SIG-M5 (cell line): ENCODE measurements at places on chromosomes 3 and 15.

GRCh38 chr3:18743761-18744160 lies 318.6 kb upstream of the SATB1 start:
- DNase-seq = no peak

- DNase-seq = no peak
These were observed 1.3 kb downstream of the ABHD2 start for GRCh38 chr15:89089316-89090230.

DNA sequence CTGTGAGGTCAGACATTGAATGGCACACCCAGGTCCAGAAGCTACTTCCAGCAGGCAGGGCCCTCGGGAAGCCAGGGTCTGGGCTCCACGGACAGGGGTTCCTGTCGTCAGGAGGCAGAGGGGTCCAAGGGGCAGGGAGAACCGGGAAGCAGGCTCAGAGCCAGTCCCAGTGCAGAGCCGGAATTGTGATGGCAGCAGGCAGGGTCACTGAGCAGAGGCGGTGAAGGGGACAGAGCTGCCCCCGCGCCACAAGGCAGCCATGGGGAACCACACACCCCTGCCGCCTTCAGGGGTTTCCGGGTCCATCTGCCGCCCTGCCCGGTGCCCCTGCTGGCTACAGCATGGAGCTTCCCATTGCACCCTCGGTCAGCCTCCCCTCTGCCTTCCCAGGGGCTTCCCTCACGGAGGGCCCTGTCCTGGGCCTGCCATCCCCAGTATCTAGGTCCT lies 136.9 kb downstream of the NSMCE3 start:
- DNase-seq = no peak

- no peak for DNase-seq
These were observed 555 bp downstream of the TM2D3 start for GRCh38 chr15:101651554-101652097.

GRCh38 chr3:128112357-128112968 lies 11.1 kb downstream of the RUVBL1 start:
- no peak for DNase-seq

DNA sequence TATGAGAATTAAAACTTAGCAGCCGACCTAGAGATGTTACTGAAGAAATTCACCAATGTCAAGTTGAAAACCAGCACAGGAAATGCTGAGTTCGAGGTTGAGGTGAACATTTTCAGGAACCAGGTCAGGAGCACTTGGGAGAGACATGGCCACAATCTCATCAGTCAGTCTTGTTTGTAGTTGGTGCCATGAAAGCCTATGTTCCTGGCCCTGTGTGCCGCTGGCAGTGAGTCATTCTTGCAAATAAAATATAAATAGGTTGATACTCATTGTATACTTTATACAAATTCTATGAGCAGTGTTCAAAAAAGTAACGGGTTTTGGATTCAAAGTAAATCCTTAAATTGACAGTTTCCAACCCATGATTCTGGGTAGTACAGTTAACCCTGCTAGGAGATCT lies 1.5 kb upstream of the FSIP1 start:
- DNase-seq = no peak

DNA sequence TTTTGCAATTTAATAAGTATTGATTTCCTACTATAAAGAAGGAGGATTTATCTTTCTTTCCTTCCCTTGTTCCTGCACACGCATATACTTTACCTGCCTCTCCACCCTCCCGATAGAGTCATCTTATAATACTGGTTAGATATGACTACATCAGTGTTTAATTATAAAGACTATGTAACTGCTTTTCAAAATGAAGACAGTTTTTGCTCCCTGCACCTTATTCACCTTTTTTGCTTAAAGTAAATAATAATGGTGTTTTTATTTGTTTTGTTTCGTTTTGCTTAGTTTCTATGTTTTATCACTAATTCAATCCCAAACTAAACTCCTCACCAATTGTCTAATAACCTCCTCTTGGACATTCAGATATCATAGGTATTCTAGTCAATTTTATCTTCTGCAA lies 101.9 kb upstream of the RORA start:
- no peak for DNase-seq

- peak; percentile 64 for DNase-seq
These were observed at the start of gene ARPP19 for GRCh38 chr15:52568601-52569585. Gene ARPP19 (minus strand): TSS chr15:52569030. CDS start chr15:52568892, 138 bp downstream.

GRCh38 chr3:120214176-120214575 lies 70.8 kb downstream of the GPR156 start:
- DNase-seq = no peak

DNA sequence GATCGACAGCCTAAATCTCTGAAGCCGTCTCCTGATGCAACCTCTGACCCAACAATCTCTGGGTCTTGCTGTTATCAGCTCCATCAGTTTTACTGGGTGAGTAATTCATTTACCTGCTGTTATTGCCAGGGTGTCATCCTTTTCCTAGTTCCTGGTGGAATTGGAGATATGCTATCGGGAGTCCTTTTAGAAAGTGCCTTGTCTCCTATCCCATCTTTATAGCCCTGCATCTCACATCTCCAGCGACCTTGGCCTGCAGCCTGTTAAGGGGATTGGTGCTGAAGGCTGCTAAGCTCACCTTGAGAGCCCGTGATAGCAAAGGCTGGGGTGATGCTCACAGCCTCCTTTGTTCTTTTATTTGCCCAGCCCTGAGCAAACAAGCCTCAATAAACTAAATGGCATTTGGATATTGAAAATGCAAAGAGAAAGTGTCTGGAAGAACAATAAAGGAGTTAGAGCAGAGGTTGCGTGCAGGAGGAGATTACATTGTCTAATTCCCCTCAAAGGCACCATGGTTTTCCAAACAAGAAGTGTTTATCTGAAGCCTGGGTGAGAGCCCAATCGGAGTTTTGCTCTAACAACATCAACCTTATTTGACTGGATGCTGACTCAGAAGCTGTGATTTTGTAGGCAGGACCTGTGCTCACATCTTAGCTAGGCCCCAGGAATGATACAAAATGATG lies 101.8 kb downstream of the RPLP1 start:
- DNase-seq = no peak

DNA sequence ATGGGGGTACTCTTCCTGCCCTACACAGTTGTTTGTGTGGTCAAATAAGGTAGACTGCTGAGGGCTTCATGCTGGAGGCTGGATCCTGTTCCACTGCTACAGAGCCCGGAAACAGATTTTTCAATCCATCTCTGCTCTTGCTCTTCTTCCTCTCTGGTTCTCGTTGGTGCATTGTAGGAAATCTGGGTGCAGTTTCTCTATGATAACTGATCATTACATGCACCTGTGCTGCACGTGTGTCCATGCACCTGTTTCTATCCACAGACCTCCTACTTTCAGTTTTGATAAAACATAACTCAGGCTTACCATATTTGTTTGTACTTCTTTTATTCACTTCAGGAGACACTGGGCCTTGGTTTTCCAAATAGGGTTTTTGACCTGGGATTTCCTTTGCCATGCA lies 21.3 kb downstream of the MINAR1 start:
- DNase-seq = no peak

- DNase-seq = no peak
These were observed 152.9 kb downstream of the IL1RAP start for GRCh38 chr3:190666821-190667220.

DNA sequence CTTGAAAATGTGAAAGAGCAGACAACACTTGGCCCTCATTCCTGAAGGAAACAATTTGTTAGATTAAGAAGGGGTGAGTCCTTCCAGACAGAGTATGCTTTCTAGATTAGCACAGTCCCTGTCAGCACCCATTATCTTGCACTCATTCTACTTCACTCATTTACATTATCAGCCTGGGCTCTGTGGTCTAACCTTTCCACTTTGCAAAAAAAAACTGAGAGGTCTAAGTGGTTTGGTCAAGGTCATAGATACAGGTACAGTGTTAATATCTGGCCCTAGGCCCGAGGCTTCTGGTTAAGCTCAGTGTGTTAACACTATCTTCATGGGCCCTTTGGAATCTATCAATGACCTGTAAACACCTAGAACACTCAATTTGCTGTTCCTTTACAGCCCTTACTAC lies 123.4 kb upstream of the LRRN1 start:
- no peak for DNase-seq

DNA sequence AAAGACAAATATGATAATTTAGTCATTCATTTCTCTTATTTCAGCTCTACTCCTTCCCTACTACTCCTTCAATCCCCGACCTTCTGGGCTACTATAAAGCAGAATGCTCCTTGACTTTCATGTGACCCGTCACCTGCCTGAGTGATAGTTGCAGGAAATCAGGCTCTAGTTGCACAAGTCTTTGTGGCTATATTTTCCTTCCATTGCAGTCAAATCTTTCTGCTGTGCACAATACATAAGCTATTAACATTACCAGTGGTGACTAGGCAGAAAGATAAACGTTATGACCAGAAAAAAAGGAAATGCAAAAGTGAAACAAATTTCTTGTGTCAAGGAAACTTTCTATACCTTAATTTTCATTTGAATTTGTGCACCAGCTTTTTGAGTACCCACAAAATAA lies 2.3 kb downstream of the SUCNR1 start:
- DNase-seq = peak; percentile 92

DNA sequence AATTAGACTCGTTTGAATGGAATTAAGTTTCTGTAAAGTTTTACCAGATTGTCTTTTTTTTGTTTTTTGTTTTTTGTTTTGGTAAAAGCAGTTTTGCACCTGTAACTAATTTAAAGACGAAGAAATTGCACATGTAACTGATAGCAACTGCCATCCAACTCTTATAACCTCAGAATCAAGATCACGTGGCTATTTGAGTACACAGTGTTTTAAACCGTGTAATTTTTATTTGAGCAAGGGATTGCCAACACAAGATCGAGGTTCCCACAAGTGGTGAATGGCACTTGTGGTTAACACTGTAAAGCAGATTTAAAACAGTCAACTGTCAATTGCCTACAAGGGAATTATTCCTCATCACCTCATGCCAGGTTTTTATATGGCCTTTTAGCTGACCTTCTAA lies 67.3 kb downstream of the PPARG start:
- no peak for DNase-seq

- DNase-seq = no peak
These were observed 152.3 kb downstream of the ITPR1 start for GRCh38 chr3:4645468-4645867.

DNA sequence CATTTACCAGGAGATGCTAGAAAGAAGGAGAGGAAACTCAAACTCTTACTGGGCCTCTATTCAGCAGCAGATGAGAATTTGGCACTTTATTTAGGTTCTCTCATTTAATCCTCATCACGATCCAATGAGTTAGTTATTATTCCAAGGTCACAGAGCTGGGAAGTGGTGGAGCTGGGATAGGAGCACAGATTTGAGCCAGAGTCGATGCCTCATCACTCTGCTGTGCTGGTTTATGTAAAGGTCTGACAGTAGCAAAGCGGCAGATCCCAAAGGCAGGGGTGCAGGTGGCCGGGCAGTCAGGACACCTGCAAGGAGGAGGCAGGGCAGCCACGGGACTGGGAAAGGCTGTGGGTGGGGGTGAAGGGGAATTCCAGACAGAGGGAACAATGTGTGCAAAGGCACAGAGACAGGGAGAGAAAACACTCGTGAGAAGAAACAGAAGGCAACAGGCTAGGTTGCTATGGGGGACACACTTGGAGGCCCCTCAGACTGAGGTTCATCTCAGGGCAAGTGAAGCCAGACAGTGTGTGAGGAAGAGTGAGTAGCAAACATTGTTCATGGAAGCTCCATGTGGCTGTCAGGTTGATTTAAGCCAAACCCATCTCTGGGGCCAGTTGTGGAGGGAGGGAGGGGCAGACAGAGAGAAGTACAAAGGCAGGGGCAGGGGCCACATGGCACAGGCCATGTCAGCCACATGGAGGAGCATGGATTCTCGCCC lies 26.8 kb downstream of the RAB6B start:
- no peak for DNase-seq

GRCh38 chr3:113533534-113533892 lies 1.2 kb downstream of the SIDT1 start:
- DNase-seq = no peak

DNA sequence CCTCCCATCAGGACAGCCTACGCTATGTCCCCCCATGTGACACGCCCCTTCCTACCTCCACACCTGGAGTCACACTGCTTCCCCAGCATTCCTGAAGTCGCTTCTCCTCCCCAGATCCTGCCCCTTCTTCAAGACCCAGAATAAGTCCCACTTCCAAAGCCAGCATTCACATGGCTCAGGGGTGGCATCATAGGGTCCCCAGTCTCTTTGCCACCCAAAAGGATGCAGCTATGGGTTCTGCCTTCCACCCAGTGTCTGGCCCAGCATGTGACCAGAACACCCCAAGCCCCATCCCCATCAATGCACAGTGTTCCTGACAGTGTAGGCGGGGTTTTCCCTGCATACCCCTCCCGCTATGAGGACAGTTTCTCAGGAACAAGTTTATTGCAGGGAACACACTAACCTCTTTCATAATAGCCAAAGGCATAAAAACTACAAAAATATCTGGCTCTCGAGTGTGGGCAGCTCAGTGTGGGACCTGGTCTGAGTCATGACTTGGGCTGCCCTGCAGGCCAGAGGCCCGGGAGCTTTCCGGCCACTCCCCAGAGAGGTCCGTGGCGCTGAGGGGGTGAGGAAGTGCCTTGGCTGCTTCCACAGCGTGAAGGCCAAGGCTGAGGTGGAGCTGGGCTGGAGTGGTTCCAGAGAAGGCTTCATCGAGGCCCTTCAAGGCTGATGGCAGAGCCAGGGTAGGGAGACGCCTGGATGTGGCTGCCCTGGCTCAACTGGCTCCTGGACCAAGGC lies 5.8 kb downstream of the ISLR start:
- no peak for DNase-seq

DNA sequence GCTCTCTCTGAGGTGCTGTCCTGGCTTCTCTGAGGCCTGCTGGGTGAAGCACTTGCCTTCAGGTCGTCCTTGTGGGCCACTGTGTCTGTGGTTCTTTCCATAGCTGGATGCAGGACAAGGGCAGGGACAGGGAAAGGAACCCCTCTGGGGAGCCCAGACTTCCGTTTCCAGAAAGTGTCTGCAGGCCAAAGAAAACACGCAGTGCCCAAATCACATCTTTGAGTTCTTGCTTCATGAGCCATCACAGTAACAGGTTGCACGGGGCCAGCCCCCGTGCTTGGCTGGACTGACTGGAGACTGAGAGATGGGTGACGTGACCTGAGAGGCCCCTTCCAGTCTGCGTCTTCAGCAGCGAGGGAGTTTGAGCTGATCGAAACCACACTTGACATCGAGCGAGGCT lies 115.8 kb downstream of the GABRG3 start:
- DNase-seq = no peak

- no peak for DNase-seq
These were observed 78.7 kb downstream of the ZNF280D start for GRCh38 chr15:56654624-56655023.

GRCh38 chr3:115475178-115476041 lies 147.9 kb upstream of the GAP43 start:
- no peak for DNase-seq
